Mesothelial cell of epicardium (in vitro differentiated cells): ENCODE measurements at places on chromosomes 1 and 21.

DNA sequence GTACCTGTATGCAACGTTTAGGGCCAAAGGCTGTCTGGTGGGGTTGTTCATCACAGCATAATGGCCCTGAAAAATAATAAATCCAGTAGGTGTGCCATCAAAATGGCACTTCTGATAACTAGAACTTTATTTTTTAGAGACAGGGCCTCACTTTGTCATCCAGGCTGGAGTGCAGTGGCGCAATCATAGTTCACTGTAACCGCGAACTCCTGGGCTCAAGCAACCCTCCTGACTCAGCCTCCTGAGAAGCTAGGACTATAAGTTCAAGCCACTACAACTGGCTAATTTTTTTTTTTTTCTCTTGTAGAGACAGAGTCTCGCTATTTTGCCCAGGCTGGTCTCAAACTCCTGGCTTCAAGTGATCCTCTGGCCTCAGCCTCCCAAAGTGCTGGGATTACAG is 4.7 kb downstream of the SNAPIN start:
- H3K27me3 ChIP-seq, result no peaks in the 10 kb centered on the region
- peaks cover 36% of the 10 kb centered on the region for H3K36me3 ChIP-seq
- no peak overlapping the region for H3K27ac ChIP-seq
- DNase-seq, result no peak
- no peak overlapping the region for H3K4me3 ChIP-seq
- peaks cover 13% of the 10 kb centered on the region for H3K4me1 ChIP-seq

GRCh38 chr1:92840600-92840999 is 8.8 kb downstream of the RPL5 start:
- no peak for DNase-seq
- no peaks in the 10 kb centered on the region for H3K27me3 ChIP-seq
- peaks cover 48% of the 10 kb centered on the region for H3K36me3 ChIP-seq
- H3K4me1 ChIP-seq, result peaks cover 32% of the 10 kb centered on the region
- H3K27ac ChIP-seq, result peak overlapping the region; percentile 61

DNA sequence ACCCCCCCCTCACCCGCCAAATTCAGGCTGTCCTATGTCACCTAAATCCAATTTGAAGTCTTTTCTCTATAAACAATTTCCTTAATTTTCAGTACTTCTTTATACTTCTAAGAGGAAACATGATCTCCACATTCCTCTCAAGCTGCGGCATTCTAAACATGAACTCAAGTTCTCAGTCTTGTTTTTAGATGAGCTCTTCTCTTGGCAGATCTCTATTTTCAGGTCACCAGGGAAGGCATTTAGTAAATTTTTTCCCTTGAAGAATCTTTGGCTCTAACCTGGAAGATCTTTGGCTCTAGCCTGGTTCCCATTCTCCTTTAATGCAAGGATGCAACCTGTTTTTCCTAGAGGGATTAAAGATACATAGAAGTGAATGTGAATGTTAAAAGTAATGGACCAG is 193.4 kb downstream of the ATG4C start:
- H3K27me3 ChIP-seq, result peaks cover 3% of the 10 kb centered on the region
- no peak for DNase-seq
- no peaks in the 10 kb centered on the region for H3K36me3 ChIP-seq
- peaks cover 10% of the 10 kb centered on the region for H3K4me1 ChIP-seq

DNA sequence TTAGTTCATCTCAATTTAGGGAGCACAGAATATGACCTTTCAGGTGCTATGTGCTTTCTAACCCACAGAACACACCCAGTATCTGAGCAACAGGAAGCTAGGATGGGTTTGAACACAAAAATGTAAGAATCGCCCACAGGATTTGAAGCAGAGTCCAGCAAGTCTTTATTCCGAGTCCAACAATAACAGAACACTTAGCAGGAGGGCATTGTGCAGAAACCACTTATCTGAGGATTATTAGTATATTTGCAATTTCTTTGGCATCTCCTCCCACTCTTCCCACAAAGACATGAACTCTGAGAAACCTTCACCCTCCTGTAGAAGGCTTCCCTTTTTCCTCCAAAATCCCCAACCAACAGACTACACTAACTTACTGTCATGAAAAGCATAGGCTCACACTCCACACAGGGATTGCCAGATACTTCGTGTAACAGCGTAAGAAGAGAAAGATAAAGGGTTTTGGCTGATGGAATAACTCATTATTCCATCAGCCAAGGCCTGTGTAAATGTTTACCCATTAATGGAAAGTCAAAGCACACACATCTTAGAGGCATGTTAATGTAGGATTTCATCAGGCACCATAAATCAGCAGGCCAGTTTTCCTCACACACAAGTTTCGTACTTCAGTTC is 16.1 kb downstream of the SIPA1L2 start:
- H3K4me1 ChIP-seq, result peaks cover 72% of the 10 kb centered on the region
- peaks cover 11% of the 10 kb centered on the region for H3K36me3 ChIP-seq
- peak overlapping the region; percentile 92 for H3K27ac ChIP-seq
- H3K4me3 ChIP-seq, result no peak overlapping the region
- DNase-seq, result no peak
- H3K27me3 ChIP-seq, result no peaks in the 10 kb centered on the region

DNA sequence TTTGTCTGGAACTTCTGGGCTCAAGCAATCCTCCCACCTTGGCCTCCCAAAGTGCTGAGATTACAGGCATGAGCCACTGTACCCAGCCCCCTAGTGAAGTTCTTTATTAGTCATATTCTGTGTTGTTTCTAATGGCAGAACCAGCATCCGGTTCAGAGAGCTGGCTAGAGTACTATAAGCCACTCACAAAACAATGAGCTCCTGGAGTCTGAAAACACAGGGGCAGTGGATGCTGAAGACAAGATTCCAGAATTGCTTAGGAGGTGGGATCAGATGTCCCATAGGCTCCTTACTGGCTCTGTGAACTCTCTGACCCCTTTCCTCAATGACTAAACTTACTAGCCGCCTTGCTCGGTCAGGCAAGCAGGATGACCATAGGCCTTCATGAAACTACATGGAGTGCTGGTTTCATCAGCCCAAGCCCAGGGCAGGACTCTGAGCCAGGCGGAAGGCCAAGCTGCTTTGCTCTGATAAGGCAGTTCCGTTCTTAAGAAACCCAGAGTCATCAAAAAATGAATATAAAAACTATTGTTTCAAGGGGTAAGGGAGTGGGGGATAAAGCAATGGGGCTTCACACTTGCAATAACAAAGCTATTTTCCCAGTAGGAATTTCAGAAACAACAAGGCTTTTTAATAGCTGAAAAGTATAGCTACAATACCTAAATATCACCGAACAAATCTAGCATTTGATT is 8.1 kb downstream of the MTHFR start:
- H3K27me3 ChIP-seq, result no peaks in the 10 kb centered on the region
- H3K27ac ChIP-seq, result peak overlapping the region; percentile 25
- H3K36me3 ChIP-seq, result peaks cover 28% of the 10 kb centered on the region
- H3K4me1 ChIP-seq, result peaks cover 15% of the 10 kb centered on the region
- DNase-seq, result no peak
